Stimulated activated CD4-positive, alpha-beta T cell treated with anti-CD3 and anti-CD28 coated beads, Interleukin-15, amount 100 ng/mL, for 24 hours (primary cell): ENCODE measurements at places on chromosomes 2 and 18.

DNA sequence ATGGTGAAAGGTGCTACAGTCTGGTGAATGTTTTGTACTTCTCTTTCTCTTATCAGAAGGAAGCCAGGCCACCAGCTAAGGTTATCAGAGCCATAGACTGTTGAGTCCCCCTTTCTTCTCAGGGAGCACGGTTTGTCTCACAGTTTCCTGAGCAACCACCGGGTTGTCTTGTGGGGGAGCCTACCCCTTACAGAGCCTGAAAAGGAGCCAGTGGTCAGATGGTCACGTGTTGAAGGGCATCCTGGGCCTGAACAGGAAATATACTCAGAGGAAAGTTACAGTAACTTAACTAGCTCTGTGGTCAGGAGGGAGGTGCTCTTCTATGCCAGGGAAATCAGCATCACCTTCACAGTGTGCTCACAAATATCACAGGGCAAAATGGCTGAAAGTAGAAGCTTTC, 11.6 kb downstream of the CD28 start:
- peak; percentile 70 for DNase-seq

- DNase-seq: no peak
Observed at GRCh38 chr2:173323371-173323770, 31.3 kb upstream of the CDCA7 start.

DNA sequence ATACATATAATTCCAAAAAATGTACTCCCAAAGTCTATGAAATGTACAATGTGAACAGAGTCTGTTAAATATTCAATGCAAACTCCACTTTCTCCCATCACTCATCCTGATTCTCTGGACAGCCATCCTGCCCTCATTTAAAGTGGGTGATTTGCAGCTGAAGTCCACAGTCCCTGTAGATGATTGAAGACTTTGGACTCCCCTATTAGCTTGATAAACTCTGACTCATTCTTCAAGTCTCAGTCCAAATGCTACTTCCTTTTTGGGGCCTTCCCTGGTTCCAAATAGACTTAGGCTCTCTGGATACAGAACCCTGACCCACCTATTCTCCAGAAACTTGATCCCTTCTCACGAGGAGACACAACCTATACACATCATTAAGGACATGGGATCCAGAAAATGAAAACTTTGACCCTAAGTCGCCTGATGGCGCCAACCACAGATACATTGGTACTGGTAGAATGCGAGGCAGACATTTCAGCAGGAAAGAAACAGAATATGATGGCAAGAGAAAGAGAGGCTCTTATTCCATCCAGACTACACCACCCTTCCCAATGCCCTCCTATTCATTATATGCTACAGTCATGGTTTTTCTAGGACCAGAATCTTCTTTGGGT, 122.7 kb downstream of the VIT start:
- no peak for DNase-seq

DNA sequence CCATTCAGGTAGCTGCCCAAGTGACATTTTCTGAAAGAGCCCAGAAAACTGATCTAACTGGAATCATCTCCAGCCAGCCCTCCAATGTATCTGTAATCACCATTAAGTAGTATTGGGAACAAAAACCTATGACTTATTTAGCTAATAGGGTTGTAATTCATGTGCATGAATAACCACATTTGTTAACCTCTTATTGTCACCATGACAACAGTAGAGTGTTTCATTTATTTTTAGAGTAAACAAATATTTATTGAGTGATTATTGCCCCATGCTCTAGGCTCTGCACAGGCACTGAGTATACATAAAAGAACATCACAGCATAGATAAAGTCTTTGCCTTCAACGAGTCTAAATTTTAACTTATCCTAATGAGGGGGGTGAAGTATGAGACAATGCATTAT, 265.4 kb upstream of the UBE2E3 start:
- no peak for DNase-seq

DNA sequence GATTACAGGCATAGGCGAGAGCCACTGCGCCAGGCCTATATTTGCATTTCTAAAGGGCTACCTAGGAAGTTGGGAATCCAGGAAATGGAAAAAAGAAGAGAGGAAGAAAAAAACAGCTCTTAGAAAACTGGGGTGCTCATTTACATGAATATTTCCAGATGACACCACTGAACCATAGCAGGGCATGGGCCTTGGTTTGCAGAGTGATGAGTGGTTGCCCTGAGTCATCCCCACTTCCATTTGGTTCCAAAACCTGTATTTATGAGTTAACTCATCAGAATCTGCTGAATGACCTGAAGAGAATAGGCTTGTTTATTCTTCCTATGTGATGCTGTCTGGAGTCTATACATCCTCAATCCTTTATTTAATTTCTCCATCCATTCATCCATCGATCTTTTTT, 36.2 kb downstream of the EHD3 start:
- no peak for DNase-seq

DNA sequence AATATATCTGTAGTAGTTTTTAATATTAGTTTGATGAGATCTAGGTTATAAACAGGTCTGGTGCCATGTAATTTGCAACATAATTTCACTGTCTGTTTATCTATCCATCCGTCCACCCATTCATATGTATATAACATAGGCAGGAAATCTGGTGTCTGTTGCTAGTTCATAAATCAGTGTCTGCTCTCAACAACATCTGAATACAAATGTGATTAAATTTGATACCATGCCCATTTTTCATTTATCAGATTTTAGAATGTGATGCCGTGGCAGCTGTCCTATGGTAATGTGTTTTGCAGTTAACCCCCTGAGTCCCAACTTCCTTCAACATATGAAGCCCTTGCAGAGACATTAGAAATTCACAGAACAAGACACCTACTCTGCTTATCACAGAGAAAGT, 228.4 kb downstream of the CMPK2 start:
- no peak for DNase-seq

GRCh38 chr2:44455877-44456276, 94.1 kb downstream of the CAMKMT start:
- DNase-seq: no peak
